ENCODE measurements at places on chromosomes 5 and 9.
A peak's percentile ranks its signal among the peaks of the same experiment; 100 is the strongest.

GRCh38 chr9:111926421-111926875 lies 29.8 kb downstream of the UGCG start:
- peak; percentile 38 for DNase-seq

DNA sequence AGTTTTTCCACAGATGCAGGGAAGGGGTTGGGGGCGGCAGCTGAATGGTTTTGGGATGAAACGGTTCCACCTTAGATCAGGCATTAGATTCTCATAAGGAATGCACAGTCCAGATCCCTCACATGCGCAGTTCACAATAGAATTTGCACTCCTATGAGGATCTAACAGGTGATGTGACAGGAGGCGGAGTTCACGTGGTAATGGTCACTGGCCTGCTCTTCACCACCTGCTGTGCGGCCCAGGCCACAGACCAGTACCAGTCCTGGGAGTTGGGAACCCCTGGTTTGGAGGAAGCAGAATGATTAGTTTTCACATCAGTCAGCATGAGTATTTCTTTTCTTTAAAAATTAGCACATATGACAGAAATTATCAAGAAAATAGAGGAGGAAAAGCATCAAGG lies 26.3 kb downstream of the ANP32B start:
- no peak for DNase-seq

DNA sequence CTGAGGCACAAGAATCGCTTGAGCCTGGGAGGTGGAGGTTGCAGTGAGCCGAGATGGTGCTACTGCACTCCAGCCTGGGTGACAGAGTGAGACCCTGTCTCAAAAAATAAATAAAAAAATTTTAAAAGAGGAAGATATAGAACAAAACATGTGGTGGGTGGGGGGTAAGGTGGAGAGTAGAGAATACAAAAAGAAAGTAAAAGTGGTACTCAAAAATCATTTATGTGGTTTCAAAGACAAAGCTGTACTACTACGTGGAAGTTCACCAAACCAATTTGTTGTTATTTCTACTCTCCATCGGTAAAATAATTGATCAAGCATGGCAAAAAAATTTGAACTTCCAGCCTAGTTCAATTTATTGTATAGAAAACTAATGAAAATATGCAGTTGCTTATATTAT lies 8.0 kb upstream of the OR13C3 start:
- no peak for DNase-seq

- no peak for DNase-seq
These were observed 4.5 kb downstream of the PDE6A start for GRCh38 chr5:149940077-149940574.

Measured in forelimb muscle (tissue), 1 donor.